GM04503 (cell line): ENCODE measurements at places on chromosomes 16 and 17.

- DNase-seq, result no peak
Observed at GRCh38 chr17:47231866-47232265, 21.8 kb upstream of the ITGB3 start.

- DNase-seq, result no peak
Observed at GRCh38 chr16:3042376-3042775, 4.0 kb upstream of the MMP25 start.

- DNase-seq, result peak; percentile 76
Observed at GRCh38 chr17:38464723-38465390, 36.6 kb downstream of the ARHGAP23 start.

GRCh38 chr16:80759419-80760162 lies 44.8 kb downstream of the CDYL2 start:
- no peak for DNase-seq

- DNase-seq, result no peak
Observed at GRCh38 chr16:72502594-72503005, 330.6 kb upstream of the PMFBP1 start.

DNA sequence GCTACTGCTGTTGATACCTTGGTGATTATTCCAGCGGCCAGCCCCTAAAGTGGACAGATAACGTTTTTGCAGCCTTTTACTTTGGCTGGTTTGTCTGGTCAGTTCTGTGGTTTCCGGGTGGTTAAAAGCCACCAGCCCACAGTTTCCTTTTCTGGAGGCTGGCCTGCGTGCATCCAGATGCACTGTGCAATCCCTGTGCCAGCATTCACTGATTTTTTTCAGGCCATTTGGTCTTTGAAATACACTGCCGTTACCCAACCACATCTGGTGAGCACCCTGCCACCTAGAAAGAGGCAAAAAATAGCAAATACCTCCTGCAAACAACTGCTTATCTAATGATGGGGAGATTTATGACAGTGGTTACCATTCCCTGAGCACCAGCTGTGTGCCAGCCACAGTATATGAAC lies 797 bp downstream of the NUDT7 start:
- peak; percentile 13 for DNase-seq
